ENCODE measurements at places on chromosomes 16 and 17. TPM values are rescaled to one million over a fixed set of nuclear protein-coding genes. Genes with fewer than 3 reads are reported as not detected.

The TAOK2 gene
- 47.1 TPM for total RNA-seq

The TOX3 gene
- total RNA-seq: not detected

The RNF166 gene
- 11.0 TPM for total RNA-seq

The SRP68 gene
- 45.7 TPM for total RNA-seq

The CBX2 gene
- total RNA-seq: 0.28 TPM

The ADAM11 gene
- total RNA-seq: 0.14 TPM

The SPATA32 gene
- 0.09 TPM for total RNA-seq

The ENPP7 gene
- not detected for total RNA-seq
